Lung (tissue), 17 donors: ENCODE measurements at places on chromosomes 2 and 18.

DNA sequence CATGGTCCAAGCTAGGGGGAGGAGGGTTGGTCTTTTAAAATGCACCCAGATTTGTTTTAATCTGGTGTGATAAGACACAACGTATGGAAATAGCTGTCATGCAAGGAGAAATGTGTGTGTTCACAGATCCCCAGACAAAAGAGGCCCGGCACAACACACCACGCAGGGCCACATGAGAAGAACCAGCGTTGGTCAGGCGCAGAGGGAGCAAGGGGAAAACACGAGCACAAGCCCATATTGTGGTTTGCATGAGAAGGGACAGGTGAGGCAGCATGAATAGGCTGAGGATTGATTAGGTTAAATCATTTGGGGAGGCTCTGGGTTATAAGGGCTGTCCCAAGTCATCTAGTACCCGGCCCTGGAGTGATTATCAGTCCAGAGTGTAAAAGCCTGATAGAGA is 272.5 kb upstream of the NCKAP5 start:
- DNase-seq: no peak

GRCh38 chr2:120963997-120964705 is 228.5 kb downstream of the GLI2 start:
- no peak for DNase-seq

DNA sequence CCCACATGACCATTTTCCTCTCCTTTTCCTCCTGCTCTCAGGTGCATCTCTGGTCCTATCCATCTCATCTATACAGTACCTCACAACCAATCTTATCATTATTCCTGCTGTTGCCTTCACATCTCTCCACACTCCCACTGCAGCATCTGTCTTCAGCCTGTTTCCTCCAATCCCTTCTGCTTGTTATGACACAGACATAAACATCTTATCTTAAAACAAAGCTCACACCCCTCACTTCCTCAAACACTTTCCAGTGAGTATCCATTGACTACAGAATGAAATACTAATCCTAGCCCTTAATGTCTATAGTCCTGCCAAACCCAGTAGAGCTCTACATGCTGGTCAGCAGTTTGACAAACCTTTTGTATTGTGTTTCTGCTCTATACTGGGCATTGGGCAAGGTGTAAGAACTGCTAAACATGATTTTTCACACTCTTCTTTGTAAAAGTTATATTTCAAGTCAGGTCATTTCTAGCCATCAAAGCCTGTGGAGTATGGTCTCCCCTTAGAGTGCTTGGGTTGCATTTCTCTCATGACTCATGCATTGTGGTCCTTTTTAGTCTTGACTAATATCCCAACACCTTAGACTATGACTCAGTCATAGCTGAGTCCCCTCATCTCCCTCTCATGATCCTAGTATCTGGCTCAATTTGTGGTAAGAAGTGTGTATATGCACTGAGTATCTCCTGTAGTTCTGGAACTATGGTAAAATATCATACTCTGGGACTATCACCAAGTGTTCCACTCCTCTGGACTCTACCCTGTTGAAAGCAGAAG is 187.0 kb downstream of the CYRIA start:
- no peak for DNase-seq

DNA sequence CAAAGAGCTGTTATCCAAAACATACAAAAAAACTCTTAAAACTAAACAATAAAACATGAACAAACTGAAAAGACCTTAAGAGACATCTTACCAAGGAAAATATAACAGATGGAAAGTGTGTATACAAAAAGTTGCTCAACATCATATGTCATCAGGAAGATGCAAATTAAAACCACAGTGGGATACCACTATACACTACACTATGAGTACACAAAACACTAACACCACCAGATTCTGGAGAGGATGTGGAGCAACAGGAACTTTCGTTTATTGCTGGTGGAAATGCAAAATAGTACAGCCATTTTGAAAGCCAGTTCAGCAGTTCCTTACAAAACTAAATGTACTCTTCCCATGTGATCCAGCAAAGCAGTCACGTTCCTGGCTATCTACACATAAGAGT is 221.4 kb downstream of the CMPK2 start:
- no peak for DNase-seq

DNA sequence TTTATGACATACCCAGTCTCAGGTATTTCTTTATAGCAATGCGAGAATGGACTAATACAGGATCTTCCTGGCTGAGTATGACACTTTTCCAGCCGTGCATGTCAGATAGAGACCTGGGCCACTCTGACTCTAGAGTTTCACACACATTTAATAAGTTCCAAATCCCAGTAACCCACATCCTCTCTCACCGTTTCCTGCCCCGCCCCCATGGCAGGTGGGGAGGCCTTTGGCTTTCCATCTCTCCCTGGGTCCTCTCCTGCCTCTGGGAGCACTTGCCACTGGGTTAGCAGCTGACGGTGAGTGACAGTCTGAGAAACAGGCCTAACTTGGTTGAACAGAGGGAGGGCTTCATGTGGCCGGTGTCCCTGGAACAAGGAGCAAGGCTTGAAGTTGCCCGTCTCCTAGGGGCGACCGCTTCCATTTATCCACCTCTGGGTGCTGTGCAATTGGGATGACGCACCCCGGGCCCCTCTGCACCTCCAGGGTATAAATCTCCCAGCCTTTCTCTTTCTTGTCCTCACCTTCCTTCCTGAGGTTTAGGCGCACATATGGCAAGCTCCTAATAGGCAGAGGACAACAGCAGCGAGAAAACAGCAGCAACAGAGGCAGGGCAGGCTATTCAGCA is 152.7 kb upstream of the HDAC4 start:
- DNase-seq: no peak

- DNase-seq: no peak
Measured at GRCh38 chr18:2400701-2401196, 170.6 kb downstream of the METTL4 start.

GRCh38 chr2:86492048-86492453 is 50.9 kb downstream of the KDM3A start:
- no peak for DNase-seq

GRCh38 chr2:169546756-169547155 is 26.9 kb downstream of the FASTKD1 start:
- no peak for DNase-seq

- no peak for DNase-seq
Measured at GRCh38 chr2:26922405-26923188, 47.8 kb upstream of the MAPRE3 start.

DNA sequence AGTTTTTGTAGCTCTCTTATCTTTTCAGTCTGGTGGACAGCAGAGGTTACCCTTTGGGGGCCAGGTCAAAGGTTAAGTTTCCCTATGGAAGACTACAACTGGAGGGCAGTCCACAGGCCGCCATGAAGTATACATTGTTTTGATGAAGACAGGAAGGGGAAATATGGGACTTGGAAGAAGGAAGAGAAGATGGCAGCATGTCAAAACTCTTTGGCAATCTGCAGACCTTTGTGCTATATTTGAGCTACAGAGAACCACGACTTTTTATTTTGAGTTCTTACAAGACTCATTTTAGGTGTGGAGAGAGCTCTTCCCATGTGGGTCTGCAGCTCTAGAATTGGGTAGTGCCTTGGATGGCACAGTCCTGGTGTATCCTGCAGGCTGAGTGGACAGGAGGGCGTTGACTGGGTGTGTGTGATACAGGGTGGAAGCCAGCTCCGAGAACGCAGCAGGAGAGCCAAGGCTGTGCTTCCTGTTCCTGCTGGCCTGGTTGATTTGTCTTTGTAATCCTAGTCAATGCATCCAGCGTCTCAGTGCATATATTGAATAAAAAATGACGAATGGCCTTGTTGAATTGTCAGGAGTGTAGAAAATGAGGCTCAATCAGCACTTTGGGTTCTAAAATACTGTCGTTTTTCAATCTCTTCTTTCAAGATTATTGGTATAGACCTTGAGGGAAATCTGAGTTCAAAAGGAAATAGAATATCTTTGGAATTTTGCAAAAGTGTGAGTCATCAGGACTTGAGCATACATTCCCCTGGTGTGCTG is 11.5 kb downstream of the ITGA6 start:
- DNase-seq: no peak

GRCh38 chr2:21331625-21332370 is 208.0 kb downstream of the TDRD15 start:
- DNase-seq: no peak

GRCh38 chr2:45833301-45833967 is 182.0 kb downstream of the PRKCE start:
- DNase-seq: no peak

DNA sequence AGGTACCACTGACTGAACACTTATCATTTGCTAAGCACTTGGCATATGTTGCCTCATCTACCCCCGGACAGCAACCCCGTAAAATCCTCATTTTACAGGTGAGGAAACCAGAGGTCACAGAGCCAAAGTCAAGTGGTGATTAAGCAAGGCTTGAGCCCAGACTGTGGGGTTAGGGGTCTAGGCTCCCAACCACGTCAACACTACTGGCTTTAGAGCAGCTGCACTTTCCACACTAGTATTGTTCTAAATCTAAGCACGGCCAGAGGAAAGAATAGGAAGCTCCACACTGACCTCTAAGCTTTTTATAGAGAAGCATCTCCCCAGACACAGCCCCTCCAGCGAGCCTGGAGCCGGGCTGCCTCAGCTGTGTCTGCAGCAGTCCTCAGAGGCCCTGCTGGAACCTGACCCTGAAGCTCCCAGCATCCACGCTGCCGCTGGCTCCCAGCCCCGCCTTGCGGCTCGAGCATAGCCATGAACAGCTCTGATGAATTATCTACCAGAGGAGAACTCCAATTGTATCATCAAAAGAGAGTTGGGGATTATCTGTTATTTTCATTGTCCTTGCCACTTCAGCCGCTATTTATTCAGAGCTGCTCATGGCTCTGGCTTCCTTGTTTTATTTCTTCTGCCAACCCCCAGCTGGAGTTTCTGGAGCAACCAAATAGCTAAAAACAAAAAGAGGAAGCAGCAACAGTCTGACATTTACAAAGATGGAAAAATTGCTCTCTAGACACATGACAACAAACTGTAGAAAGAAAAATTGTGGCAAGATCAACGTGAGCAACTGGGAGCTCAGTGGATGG is 62.2 kb upstream of the RTN4 start:
- DNase-seq: peak; percentile 94

GRCh38 chr2:12663306-12664037 is 53.3 kb upstream of the TRIB2 start:
- no peak for DNase-seq

DNA sequence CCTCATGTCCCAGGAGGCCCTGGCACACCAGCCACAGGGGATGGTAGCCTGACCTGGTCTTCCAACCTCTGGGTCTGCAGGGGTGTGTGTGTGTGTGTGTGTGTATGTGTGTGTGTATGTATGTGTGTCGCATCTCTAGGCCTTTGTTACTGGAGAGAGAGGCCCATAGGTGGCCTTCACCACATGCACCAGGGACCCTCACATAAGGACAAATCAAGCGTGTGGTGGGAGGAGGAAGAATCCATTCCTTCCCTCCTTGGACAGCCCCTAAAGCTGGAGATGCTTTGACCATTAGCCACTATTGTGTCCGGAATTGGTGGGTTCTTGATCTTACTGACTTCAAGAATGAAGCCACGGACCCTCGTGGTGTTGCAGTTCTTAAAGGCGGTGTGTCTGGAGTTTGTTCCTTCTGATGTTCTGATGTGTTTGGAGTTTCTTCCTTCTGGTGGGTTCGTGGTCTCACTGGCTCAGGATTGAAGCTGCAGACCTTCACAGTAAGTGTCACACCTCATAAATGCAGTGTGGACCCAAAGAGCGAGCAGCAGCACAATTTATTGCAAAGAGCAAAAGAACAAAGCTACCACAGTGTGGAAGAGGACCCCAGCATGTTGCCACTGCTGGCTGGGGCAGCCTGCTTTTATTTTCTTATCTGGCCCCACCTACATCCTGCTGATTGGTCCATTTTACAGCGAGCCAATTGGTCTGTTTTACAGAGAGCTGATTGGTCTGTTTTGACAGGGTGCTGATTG is 104.1 kb downstream of the DDX1 start:
- no peak for DNase-seq

DNA sequence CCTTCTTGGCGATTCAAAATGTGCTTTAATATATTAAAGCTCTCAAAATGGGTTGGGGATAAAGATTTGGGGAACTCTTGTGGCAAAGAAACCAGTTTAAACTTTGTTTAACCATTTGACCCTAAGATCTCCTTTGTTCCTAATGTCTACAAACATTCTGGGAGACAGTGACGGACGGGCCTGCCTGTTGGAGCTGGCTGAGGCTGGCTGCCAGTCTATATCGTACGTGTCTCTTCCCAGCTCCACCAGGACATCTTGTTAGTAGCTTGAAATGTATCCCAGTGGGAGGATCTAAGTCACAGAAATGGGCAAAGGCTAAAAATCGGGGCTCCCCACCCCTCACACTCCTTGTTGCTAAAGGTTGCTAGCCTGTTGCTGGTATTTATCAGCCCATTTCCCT is 30.7 kb downstream of the ZNF532 start:
- no peak for DNase-seq

GRCh38 chr2:75560022-75560767 is 544 bp downstream of the EVA1A start:
- DNase-seq: peak; percentile 71

- DNase-seq: no peak
Measured at GRCh38 chr18:26719896-26720295, 145.6 kb downstream of the AQP4 start.

DNA sequence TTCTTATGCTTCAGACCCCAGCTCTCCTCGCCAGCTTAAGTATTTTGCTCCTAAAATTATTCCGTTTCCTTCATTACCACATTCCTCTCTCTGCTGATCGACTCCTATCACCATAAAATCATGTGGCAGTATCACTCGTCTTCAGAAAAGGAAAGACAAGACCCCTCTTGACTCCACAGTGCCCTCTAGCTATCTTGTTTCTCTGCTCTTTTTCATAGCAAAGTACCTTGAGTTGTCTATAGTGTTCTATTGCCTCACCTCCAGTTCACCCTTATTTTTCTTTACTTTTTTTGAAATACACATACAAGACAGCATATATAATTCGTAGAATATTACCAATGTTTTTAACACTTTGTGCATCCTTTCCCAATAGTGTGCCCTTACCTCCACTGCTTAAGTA is 273.2 kb upstream of the SIX3 start:
- no peak for DNase-seq

GRCh38 chr2:146587291-146587713 is 1257.5 kb upstream of the ACVR2A start:
- no peak for DNase-seq

- DNase-seq: no peak
Measured at GRCh38 chr18:8869696-8870095, 164.3 kb downstream of the MTCL1 start.
